ENCODE measurements at places on chromosomes 12 and 14.

- H3K27ac ChIP-seq = no peak overlapping the region
- DNase-seq = no peak
- no peaks in the 10 kb centered on the region for H3K36me3 ChIP-seq
- no peaks in the 10 kb centered on the region for H3K27me3 ChIP-seq
Observed at GRCh38 chr12:132169376-132169775, 25.1 kb downstream of the NOC4L start.

DNA sequence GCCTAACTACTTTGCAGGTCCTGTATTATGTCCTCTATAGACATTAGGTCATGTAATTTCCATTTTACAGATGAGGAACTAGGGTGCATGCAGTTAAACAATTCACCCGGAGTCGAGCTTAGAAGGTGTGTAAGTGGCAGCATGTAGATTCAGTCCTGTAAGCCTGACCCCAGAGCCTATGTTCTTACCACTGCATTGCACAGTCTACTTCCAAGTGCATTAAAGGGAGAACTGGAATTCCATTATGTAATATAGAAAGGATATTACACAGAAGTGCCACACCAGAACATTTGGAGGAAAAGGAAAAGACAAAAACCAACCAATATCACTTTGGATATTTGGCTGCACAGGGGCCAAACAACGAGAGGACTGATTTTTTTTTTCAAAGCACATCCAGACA lies 1.2 kb downstream of the GLT8D2 start:
- no peak overlapping the region for H3K27ac ChIP-seq
- no peaks in the 10 kb centered on the region for H3K36me3 ChIP-seq
- H3K4me3 ChIP-seq = no peak overlapping the region
- no peak for DNase-seq
- H3K27me3 ChIP-seq = peaks cover 6% of the 10 kb centered on the region
- peaks cover 5% of the 10 kb centered on the region for H3K4me1 ChIP-seq

GRCh38 chr12:132622437-132623071 lies 4.0 kb downstream of the P2RX2 start:
- H3K27ac ChIP-seq = no peak overlapping the region
- H3K4me3 ChIP-seq = no peak overlapping the region
- peaks cover 29% of the 10 kb centered on the region for H3K36me3 ChIP-seq
- peak; percentile 47 for DNase-seq
- peaks cover 14% of the 10 kb centered on the region for H3K27me3 ChIP-seq

- H3K4me3 ChIP-seq = no peak overlapping the region
- H3K36me3 ChIP-seq = no peaks in the 10 kb centered on the region
- H3K27ac ChIP-seq = no peak overlapping the region
- no peak for DNase-seq
- H3K4me1 ChIP-seq = peaks cover 41% of the 10 kb centered on the region
- no peaks in the 10 kb centered on the region for H3K27me3 ChIP-seq
Observed at GRCh38 chr12:46455648-46456352, 83.2 kb upstream of the SLC38A2 start.

DNA sequence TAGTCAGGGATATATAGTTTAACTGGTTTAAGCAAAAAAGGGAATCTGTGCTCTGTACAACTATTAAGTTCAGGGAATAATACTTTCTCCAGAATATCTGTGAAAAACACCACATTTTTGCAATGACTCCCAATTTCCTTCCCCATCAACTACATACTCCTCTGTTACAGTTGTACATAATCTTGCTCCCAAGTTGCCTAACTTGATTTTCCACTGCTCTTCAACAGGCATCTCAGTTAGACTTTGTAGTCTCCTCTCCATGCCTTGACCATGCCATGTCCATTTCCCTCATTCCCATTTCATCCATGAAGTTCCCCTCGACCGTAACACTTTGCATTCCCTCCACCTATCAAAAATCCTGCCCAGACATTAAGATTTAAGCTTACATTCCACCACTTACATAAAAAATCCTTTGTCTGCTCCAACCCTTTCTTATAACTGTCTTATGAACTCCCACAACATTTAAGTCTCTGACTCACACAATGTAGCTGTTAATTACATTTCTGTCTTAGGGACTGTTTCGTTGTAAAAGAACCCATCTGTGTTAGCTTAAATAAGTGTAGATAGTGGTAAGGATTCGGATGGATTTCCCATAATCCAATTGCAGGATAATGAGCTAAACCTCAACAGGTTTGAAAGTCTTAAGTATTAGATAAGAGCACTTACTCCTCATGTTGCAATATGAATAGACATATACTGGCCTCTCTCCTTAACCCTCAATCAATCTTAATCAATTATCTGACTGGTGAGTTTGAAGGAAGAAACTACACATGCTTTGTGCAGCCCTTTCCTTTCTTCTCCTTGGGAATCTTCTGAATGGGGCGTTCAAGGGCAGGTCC lies 156.5 kb downstream of the PAWR start:
- no peak overlapping the region for H3K4me3 ChIP-seq
- no peaks in the 10 kb centered on the region for H3K27me3 ChIP-seq
- DNase-seq = peak; percentile 26
- no peaks in the 10 kb centered on the region for H3K36me3 ChIP-seq
- no peak overlapping the region for H3K27ac ChIP-seq

DNA sequence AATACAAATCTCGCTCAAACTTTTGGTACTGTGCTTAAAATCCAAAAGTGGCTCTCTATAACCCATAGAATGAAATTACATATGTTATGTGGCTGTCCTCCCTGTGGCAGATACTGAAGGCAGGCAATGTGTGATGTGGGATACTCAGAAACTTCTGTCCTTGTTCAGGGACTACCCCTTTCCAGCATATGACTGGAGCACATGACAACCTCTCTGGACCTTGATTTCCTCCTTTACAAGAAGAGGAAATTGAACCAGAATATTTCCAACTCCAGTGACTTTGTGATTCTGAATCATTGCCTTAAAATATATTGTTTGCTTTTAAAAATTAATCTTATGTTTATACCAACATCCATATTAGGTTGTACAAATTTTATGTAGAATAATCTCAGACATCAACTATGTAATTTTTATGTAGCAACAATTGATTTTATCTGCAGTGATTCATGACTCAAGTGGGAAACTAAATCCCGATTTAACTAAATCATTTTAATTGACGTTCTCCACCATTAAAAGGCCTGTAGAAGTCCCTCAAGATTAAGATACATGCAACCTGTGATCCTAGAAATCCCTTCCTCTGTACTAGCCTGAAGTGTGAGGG lies 162.4 kb downstream of the AKAP6 start:
- H3K4me1 ChIP-seq = no peaks in the 10 kb centered on the region
- no peak overlapping the region for H3K27ac ChIP-seq
- H3K36me3 ChIP-seq = no peaks in the 10 kb centered on the region
- peaks cover 3% of the 10 kb centered on the region for H3K27me3 ChIP-seq

DNA sequence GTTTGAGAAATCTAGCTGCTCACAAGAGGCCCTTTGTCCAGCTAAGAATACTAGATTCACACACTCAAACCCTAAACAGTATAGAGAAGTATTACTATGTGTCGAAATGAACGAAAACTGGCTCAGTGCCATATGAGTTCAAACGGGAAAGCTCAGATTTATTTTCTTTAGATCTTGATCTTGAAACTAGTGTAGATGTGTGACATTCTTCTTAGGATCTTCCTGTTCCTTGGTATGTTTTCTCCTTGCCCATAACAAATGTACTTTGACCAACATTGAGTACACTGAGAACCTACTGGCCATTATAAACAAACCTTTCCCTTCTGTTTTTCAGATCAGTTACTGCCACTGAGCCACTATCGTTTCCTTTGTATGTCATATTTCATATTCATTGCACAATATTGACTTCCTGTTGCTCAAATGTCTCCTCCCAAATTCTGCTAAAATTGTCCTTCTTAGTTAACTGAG lies 21.3 kb downstream of the MYBPC1 start:
- peak overlapping the region; percentile 80 for H3K27ac ChIP-seq
- DNase-seq = peak; percentile 50
- H3K4me3 ChIP-seq = peak overlapping the region; percentile 17
- H3K4me1 ChIP-seq = peaks cover 48% of the 10 kb centered on the region
- H3K27me3 ChIP-seq = no peaks in the 10 kb centered on the region

DNA sequence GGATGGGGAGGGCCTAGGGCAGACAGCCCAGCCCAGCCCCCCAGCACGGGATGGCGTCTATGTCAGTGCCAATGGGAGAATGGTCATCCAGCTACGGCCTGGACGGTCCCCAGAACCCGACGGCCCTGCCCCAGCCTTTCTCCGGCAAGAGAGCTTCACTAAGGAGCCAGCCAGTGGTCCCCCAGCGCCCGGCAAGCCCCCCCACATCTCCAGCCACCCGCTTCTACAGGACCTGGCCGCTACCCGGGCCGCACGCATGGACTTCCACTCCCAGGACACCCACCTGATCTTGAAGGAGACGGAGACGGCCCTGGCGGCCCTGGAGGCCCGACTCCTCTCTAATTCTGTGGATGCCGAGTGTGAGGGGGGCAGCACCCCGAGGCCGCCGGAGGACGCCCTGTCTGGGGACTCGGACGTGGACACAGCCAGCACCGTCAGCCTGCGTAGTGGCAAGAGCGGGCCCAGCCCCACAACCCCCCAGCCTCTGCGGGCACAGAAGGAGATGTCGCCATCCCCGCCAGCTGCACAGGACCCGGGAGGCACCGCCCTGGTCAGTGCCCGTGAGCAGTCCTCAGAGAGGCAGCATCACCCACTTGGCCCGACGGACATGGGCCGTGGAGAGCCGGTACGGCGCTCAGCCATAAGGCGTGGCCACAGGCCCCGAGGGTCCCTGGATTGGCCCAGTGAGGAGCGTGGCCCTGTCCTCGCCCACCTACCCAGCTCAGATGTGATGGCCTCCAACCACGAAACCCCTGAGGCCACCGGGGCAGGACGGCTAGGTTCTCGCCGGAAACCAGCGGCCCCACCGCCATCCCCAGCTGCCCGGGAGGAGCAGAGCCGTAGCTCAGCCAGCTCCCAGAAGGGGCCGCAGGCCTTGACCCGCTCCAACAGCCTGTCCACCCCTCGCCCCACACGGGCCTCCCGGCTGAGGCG lies 21.9 kb downstream of the CEP170B start:
- H3K27ac ChIP-seq = no peak overlapping the region
- H3K36me3 ChIP-seq = no peaks in the 10 kb centered on the region
- H3K27me3 ChIP-seq = no peaks in the 10 kb centered on the region
- no peaks in the 10 kb centered on the region for H3K4me1 ChIP-seq

- peak; percentile 91 for DNase-seq
- H3K4me3 ChIP-seq = peak within 1 kb of the TSS; percentile 65
- no peaks in the 10 kb centered on the region for H3K36me3 ChIP-seq
- H3K4me1 ChIP-seq = peaks cover 5% of the 10 kb centered on the region
- peak within 1 kb of the TSS; percentile 37 for H3K27ac ChIP-seq
Observed at GRCh38 chr12:109880043-109880931, at the start of gene GLTP. TSS of gene GLTP (minus strand) at chr12:109880541. CDS start at chr12:109880374, 167 bp downstream.

DNA sequence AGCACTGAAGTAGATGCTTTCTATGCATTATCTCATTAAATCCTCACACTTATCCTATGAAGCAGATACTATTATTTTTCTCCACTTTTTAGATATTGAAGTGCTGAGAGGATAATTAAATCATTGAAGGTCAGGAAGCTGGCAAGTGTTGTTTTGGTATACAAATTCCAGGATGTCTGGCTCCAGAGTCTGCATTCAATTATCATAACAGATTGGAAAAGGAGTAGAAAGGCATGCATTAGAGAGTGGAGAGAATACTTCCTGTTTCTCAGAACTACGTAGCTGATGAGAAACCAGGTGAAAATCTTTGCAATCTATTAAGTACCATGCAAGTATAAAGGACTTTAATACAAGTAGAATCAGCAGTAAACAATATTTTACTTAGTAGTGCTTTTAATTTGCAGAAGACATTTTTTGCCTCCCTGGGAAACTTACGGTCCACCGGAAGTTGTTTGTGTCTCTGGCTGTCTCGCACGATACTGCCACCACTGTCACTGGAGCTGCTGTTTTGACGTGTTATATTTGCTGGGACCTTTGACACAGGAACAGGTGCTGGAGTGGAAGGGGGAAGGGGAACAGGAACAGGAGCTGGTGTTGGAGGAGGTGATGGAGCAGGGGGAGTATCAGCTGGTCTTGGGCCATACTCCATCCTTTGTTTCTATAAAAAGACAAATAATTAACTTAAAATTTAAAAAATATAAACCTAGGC lies 158.0 kb downstream of the EPS8 start:
- no peak overlapping the region for H3K4me3 ChIP-seq
- H3K27me3 ChIP-seq = no peaks in the 10 kb centered on the region

DNA sequence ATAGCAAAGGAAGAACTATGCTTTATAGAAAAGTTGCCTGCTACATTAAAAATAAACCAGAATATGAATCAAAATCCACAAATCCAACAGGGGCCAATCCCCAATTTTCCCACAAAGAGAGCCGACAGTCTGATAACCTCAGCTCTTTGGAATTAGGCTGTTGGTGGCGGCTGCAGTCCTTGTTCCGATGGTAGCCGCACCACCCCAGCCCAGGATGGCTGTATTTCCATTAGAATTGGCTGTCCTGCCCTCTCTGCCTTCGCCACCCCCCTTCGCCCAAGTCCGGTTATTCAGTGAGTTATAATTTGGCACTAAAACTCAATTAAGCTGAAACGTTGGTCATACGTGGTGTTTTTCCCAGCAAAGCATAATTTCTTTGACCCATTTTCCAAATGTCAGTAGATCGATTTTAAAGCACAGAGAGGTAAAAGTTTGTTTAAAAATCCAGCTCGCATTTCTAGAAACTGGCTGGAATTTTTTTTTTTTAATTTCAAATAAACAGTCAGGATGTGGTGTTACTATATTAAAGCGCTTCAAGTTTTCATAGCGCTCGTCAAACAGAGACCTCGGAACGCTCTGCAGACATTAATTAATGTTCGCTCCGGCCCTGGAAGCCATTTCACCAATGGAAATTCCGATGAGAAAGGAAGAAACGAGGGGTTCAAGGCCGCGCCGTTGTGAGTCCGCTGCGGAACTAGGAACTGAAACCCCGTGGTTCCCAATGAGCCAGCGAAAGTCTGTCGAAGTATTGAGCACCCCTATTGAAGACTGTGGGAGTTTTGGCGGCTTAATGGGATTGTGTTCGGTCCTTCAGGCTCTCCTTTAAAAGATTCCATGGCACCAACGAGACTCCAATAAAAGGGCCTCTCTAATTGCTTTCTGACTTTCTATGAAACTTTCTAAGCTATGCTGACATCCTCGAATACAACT lies 104.8 kb upstream of the DIO3 start:
- H3K27me3 ChIP-seq = peaks cover 87% of the 10 kb centered on the region
- H3K4me1 ChIP-seq = no peaks in the 10 kb centered on the region

DNA sequence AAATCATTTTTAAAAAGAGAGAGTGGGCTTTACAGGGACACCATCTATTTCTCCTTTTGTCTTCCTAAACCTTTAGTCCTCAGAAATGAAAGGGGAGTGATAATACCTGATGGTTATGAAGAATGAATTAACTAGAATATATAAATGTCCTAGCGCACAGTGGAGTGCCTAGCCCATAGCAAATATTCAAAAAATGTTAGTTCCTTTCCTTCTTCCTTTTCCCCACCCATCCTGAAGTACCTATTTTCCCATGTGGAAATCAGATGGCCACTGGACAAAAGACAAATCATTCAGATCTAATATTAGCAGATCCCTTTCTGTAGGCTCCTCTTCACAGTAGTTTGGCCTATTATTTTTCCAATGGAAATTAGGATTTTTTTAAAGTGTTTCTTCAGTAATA lies 90.0 kb downstream of the SLC25A21 start:
- peaks cover 24% of the 10 kb centered on the region for H3K4me1 ChIP-seq
- no peaks in the 10 kb centered on the region for H3K27me3 ChIP-seq
- H3K36me3 ChIP-seq = no peaks in the 10 kb centered on the region
- H3K4me3 ChIP-seq = no peak overlapping the region

- no peaks in the 10 kb centered on the region for H3K27me3 ChIP-seq
- no peaks in the 10 kb centered on the region for H3K36me3 ChIP-seq
- H3K27ac ChIP-seq = no peak overlapping the region
- H3K4me1 ChIP-seq = peaks cover 7% of the 10 kb centered on the region
- H3K4me3 ChIP-seq = no peak overlapping the region
- DNase-seq = no peak
Observed at GRCh38 chr12:63996556-63996955, 152.1 kb downstream of the SRGAP1 start.
